ENCODE measurements at places on chromosomes 6 and 20.

DNA sequence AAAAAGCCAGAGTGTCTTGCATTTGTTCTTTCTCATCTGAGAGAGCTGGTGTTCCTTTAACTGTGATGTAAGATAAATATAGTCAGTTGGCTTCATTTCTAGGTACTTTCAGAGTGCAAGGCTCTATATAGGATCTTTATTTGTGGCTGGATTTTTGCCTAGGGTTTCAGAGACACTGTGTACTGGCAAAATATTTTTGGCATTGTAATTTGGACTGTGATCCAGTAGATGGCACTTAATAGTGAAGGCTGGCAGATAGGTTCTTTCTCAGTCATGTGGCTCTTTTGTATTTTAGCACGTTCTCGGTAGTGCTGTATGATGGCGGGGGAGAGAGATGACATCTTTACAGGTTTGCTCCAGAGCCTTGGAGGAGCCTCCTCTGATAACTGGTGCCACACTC is 26.8 kb upstream of the SLC35B3 start:
- DNase-seq, result no peak

GRCh38 chr6:161076181-161076677 is 84.7 kb downstream of the MAP3K4 start:
- DNase-seq, result no peak

DNA sequence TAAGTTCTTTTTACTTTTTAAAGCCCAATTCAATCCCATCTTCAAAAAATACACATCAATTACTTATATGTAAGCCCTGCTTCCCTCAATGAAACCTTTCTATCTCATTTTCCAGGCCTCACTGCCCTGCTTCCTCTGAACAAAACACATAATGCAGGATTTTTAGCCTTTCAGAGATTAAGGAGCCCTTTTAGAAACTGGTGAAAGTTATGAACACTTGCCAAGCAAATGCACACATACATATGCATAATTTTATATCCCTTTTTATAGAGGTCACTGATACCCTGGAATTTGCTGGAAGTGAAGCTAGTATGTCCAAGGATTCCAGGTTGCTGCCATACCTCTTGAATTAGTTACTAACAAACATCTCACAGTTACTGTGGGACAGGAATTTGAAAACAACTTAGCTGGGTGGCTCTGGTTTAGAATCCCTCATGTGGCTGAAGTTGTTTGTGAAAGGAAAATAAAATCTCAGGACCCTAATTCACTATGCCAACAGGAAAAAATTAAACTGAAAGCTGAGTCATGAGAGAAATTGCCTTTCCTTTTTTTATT is 75.8 kb downstream of the UBE3D start:
- DNase-seq, result no peak

DNA sequence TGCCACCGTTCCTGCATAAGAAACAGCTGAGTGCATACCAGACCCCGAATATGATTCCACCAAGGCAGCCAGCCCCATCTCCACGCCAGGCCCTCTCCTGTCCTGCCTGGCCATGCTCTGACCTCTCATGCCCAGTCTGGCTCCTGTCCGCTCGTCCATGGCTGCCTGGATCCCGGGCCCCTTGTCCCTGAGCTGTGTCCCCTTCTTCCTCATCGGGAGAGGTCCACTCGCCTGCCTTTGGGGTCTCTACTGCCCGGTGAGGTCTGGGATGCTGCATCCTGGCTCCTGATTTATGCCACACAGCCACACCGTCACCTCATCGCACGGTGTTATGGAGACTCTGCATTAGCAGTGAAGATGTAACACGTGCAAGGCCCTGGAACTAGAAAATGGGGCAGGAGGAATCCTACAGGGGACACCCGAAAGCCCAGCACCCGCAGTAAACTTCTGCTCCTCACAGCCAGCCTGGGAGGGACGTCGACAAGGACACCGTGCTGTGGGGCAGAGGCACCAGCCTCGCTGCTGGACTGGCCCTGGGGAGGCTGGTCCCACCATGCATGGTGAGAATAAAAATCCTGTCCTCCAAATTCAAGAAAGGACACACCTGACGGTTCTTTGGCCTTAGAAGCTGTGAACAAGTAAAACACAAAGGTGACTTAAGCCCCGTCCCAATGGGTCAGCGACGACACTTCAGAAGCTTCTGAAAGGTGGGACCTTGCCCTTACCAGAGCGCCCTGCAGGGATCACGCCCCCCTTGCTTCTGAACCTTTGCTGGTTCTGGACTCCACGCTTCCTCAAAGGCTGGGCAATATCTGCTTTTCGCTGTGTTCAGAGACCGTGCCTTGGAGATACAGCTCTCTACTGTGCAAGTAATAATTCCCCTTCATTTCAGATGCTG is 103.0 kb downstream of the DLL1 start:
- DNase-seq, result no peak

- no peak for DNase-seq
These were observed 17.0 kb downstream of the RPS6KA2 start for GRCh38 chr6:166610069-166610468.

- no peak for DNase-seq
These were observed 48.2 kb downstream of the RBM38 start for GRCh38 chr20:57439432-57439831.

- no peak for DNase-seq
These were observed 747.7 kb upstream of the ADGRB3 start for GRCh38 chr6:67887419-67887746.

GRCh38 chr6:45502456-45502855 is 124.7 kb upstream of the SUPT3H start:
- no peak for DNase-seq

DNA sequence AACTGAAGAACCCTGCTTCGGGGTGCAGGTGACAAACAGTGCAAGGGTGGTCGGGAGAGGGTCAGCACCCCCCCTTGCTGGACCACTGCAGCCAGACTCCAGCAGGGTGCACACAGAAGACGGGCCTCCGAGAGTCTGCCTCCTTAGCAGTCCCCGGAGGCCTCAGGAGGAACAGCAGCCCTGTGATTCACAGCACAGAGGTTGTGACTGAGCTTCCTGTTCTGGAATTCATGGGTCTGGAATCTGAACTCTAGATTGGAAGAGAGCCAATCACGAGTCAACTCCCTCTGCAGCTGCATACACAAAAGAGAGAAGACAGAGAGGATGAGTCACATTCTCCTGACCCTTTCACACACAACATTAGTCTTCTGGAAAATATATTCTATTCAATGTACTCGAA is 249.0 kb upstream of the OPRM1 start:
- peak; percentile 79 for DNase-seq

GRCh38 chr20:40582531-40582930 is 106.5 kb downstream of the MAFB start:
- DNase-seq, result no peak

GRCh38 chr6:7108964-7109836 is 1.4 kb downstream of the RREB1 start:
- peak; percentile 57 for DNase-seq

DNA sequence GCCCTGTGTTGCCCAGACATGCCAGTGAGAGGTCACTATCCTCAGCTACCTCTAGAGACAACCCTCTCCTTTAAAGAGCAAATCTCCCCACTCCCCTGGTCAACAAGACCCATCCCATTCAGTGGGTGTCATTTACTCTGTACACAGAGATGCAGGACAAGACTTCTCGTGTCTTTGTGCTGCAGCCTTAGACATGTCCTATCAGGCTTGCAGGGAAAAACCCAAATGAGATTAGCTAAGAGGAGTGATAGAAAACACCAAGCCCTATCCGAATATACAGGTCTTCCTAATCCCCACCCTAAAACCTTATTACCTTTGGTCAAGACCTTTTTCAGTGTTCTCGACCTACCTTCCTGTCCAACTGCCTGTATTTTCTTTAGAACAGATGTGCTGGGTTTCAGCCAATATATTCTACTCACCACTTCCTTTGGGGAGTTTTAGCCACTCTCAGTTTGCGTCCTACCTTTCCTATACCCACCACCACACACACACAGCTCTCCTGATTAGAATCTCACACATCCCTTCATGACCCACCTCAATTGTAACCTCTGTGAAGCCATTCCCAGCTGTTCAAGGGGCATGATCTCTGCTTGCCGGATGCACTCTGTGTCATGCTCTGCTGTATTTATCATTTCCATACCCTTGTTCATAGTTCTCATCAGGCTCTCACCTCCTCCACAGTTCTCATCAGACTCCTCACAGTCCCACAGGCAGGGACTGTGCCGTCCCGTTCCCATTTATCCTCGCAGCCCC is 39.7 kb downstream of the TRAM2 start:
- no peak for DNase-seq

GRCh38 chr20:7728338-7728737 is 211.9 kb downstream of the HAO1 start:
- DNase-seq, result peak; percentile 27

DNA sequence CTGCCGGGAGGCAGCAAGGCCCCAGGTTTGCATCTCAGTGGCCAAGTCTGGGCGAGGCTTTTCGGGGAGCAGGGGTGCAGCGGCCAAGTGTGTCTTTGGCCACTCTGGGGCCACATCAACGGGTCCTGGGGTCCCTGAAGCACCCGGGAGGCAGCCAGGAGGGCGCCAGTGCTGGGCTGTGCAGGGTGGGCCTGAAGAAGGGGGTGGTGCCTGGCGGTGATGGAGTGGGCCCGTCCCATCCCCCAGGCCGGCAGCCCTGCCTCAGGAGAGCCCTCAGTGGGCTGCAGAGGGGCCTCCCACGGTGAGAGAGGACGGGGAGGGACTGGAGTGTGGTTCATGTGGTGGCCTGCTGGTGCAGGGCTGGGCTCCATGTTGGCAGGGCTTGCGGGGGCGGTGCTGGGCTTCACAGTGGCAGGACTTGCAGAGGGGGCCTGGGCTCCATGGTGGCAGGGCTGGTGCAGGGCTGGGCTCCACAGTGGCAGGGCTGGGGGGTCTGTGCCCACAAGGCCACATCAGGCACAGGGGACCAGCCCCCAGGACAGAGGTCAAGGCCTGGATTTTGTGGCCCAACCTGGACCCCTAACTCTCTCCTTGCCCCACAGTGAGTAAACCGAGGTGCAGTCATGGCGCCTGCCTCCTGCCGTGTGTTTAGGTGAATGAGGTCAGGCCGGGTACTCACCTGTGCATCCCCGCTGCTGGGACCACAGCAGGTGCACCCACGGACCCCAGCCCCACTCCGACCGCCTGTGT is 10.5 kb upstream of the BHLHE23 start:
- no peak for DNase-seq

DNA sequence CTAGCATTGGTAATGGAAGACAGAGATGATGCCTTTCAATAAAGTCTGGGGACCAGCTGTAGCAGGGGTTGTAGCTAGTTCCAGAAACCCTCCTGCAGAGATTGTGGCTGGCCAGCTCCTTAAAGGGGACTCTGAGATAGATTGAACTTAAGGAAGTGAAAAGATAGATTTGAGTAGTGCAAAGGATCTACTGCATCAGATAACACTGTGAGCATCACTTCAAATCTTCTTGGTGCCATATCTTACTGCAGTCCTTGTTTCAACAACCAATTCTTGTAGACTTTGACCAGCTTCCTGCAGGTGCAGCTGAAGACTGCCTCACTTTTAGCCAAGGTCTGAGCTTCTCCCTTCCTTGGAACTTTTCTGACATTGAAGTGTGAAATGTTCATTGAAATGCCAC is 14.8 kb upstream of the CEP162 start:
- DNase-seq, result no peak

DNA sequence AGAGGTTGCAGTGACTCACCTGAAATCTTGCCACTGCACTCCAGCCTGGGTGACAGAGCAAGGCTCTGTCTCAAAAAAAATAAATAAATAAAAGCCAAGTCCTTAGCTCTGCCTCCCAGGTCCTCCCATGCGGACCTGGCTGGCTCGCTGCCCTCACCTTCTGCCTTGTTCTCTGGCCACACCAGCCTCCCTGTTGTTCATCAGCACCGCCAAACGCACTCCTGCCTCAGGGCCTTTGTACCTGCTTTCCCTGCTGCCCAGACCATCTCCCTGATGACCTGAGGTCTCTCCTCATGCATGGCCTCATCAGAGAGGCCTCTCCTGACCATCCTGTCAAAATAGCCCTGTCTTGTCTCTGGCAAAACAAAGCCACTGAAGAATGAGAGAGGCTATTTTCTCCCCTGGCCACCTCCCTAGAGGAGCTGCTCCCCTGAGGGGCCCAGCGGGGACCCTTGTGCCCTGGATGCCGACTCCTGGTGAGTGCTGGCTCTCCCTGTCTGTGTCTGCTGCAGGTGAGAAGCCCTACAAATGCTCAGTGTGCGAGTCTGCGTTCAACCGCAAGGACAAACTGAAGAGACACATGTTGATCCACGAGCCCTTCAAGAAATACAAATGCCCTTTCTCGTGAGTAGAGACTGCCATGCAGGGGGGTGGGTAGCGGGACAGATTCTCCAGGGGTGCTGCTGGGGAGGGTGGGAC is 22.6 kb upstream of the CHMP4B start:
- no peak for DNase-seq

GRCh38 chr6:127934956-127935355 is 34.1 kb upstream of the THEMIS start:
- no peak for DNase-seq

- no peak for DNase-seq
These were observed 287.4 kb downstream of the EYA4 start for GRCh38 chr6:133528566-133528965.

DNA sequence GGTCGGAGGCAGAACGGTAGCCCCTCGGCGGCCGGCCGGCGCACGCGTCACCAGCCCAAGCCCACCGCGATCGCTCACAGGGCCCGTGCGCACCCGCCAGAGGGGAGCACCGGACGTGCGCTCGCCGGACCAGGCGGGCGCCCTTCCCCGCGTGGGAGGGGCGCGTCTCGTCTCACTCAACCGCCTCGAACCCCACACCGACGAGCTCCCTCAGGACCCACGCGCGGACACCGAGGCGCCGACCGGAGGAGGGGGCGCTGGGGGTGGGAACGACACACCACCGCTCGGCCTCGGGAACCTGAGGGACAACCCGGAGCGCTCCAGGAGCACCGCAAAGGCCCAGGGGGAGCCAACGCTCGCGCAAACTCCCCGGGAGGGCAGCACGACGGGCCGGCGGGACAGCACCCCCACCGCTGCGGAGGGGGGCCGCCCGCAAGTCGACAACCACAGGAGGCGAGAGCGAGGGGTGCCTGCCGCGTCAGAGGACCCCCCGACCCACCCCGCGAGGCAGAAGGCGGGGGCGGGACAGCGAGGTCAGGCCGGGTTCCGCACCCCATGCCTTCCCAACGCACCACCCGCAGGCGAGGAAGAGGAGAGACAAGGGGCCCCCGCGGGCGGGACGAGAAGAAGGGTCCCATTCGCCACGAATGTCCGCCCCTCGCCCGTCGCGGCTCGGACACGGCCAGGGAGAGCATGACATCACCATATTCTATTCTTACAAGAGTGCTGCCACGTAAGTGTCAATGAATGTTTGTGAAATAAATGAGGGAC is 512.7 kb upstream of the ZNF337 start:
- DNase-seq, result no peak

Measured in RCC 7860 (cell line).